C1 segment of cervical spinal cord (tissue), 14 donors: ENCODE measurements at places on chromosomes 1 and 21.

- DNase-seq, result no peak
These were observed 14.7 kb downstream of the SRRM1 start for GRCh38 chr1:24657781-24658180.

- no peak for DNase-seq
These were observed 462 bp upstream of the RXRG start for GRCh38 chr1:165445388-165445787.

GRCh38 chr1:65503427-65503826 is 83.0 kb downstream of the LEPR start:
- no peak for DNase-seq

DNA sequence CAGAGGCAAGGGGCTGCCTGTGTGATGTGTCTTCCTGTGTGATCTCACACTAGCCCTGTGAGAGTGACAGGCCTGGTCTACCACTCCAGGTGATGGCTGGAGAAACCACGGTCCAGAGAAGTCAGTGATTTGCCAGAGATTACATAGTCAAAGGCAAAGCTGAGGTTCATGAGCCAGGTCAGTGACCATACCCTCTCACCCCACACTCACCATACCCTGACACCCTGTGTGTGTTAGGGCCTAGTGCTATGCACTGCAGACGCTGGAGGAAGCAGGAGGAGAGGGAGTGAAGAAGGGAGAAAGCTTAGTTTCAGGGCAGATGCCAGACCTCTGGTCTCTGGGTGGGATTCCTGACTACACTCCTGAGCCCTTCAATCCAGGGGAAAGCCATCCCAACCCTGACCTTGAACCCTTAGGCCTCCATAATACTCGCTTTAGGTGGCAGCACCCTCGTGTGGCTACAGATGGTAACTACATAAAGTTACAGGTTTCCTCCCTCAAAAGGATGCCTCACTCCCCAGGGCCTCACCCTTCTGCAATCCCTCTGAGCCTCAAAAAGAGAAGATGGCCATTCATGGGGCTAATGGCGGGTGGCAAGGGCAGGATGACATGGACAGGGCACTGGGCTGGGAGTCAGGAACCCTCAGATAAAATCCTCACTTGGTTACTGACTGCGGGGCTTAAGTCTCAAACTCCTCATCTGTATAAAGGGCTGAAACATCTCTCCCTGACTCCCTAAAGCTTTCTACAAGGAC is 20.8 kb upstream of the SDC3 start:
- DNase-seq, result no peak

- DNase-seq, result no peak
These were observed 4.3 kb downstream of the TCHH start for GRCh38 chr1:152110860-152111514.

DNA sequence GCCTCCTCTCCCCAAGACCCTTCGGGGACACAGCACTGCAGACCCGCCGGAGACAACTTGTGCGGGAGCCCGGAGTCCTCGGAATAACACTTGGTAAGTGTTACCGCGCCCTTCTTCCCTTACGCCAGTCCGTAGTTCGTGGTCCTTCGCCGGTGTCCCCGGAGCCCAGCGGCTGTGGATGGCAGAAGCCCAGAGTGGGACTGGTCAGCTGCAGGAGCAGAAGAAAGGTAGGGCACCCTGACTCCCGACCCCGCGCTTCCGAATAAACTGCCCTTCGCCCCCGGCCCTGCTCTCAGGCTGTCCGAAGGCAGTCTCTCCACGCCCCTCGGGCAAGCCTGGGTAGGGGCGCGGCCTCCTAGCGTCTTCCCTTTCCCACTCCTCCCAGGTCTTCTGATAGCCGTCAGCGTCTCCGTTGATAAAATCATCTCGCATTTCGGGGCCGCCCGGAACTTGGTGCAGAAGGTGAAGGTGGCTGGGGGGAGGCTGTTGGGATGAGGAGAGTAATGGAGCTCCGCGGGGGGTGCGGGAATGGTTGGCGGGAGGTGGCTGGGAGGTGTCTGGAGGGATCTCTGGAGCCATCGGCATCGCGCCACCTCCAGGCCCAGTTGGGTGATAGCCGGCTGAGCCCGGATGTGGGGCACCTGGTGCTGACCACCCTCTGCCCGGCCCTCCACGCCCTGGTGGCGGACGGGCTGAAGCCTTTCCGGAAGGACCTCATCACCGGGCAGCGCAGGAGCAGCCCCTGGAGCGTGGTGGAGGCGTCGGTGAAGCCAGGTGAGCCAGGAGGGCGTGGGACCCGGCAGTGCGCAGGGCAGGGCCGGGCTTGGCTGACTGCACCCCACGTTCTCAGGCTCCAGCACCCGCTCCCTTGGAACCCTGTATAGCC is 4.3 kb downstream of the RUSC1 start:
- DNase-seq, result peak; percentile 64
